ENCODE measurements at places on chromosomes 12 and 14. TPM values are rescaled to one million over a fixed set of nuclear protein-coding genes. Genes with fewer than 3 reads are reported as not detected.

The CLEC9A gene
- not detected for total RNA-seq

The TRIM9 gene
- 83.6 TPM for total RNA-seq

The ZFC3H1 gene
- 68.7 TPM for total RNA-seq

DNA sequence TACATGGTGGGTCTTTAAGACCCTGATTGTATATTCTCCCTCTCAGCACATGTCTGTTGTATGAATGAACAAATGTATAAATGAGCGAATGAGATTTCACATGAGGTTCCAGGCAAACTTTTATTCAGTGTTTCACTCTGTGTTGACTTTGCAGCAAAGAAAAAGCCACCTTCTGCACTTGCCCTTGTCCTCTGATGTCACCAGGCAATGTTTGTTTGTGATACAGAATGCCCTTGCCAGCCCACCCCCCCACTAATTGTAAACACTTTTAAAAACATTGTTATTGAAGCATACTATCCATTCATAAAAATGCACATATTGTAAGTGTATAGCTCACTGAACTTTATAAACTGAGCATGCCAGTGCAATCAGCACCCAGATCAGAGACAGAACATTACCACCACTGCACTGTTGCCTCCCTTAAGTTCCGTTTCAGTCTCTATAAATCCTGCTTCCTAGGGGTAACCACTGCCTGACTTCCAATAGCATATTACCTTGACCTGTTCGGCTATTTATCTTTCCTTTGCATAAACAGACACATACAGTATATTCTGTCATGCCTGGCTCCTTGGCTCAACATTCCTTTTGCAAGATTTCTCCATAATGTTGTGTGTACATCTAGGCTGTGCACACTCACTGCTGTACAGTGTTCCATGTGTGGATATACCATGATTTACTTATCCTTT is 11.3 kb upstream of the LTA4H start:
- no peak for DNase-seq

DNA sequence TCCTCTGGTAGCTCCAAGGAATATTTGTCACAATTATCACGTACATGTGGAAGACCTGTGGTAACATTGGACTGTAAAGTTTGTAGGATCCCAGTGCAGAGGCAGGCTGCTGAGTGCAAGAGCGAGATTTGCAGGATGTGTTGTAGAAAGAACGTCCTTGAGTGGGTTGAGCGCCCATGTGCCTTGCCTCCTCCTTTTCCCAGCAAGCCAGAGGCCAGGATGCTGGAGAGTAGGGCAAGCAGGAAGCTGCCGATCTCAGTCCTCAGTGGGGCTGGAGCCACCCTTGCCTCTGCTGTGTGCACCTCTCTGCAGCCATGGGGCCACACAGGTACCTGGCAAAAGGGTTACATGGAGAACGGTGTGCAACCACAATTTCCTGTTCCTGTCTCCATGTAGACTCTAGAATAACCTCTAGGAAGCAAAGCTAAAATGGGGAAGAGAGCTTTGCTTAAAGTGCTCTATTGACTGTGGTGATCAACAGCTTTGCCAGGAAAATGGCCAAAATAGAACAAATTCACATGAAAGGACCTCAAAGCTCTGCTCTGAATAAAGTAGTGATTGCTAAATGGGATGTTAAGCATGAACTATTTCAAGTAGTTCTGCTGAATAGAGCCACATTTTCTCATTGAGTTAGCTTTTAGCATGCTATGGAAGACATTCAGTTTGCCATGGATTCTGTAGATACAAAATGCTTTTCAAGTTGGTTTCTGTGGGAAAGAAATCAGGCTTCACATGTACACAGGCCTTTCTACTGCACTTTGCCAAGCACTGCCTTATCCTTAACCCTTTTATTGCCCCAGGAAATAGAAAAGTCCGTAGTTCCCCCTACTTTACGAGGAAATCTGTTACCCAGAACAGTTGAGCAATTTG is 37.4 kb downstream of the ANKRD9 start:
- DNase-seq = no peak

- no peak for DNase-seq
Measured at GRCh38 chr12:120381752-120382419, 12.9 kb upstream of the MSI1 start.

DNA sequence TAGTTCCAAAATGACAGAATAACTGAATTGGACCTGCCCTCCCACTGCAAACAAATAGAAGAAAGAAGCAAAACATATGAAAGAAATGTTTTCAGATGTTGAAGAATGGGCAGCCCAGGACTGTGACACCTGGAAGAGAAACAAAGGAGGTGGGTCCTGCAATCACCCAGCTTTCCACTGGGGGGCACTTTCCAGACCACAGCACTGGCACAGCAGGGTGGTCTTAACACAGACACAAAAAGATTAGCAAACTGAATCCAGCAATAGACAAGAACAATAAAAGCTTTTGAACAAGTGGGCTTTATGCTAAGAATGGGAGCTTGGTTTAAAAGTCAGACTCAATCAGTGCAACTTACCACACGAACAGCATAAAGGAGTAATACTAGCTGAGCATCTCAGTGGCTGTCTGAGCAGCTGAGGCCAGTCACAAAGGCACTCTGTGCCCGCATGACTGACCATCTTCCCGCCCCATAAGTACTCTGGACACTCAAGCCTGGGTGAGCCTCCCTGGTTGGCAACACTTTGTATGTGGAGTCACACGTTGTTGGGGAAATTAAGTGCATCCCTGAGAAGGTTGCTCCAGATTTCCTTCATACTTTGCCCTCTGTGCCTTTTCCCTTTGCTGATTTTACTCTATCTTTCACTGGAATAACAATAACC is 27.7 kb downstream of the JKAMP start:
- peak; percentile 50 for DNase-seq

DNA sequence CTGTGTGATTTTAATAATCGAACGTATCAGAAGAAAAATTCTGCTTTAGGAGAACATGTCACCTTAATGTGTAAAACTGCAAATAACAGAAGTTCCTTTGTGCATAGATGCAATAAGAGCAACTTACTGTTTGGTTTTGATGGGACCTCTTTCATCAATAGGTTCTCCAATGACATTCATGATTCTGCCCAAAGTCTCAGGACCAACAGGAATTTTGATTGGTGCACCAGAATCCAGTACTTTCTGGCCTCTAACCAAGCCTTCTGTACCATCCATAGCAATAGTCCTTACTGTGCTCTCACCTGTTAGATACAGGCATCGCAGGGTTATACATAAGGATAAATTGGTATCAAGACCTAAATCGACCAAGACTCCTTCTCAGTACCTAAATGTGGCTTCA is 1.1 kb downstream of the ATP5F1B start:
- no peak for DNase-seq

GRCh38 chr12:59828521-59828920 is 232.7 kb downstream of the SLC16A7 start:
- no peak for DNase-seq

- DNase-seq = peak; percentile 50
Measured at GRCh38 chr12:121748218-121748570, 35.6 kb downstream of the TMEM120B start.

DNA sequence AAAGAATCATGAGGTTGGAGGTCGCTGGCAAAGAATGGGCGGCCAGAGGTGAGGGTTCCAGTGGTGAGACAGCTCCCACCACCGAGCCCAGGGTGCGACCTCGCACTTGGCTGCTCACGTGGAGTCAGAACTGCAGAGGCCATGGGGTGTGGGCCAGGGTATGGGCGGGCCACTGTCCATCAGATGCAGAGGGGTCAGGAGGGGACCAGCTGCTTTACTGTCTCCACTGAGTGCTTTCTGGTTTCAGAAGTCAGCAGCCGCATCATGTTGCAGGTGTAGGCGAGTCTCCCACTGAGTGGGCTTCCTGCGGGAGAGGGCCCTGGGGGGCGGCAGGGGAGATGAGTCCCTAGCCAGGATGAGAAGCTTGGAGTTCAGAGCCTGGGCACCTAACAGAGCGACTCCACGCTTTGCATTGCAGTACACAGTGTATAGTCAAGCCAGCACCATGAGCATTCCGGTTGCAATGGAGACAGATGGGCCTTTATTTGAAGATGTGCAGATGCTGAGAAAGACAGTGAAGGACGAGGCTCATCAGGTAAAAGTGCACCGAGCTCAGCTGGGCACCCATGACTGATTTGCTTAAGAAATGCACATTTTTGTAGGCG is 46.9 kb upstream of the DYNC1H1 start:
- DNase-seq = no peak
